ENCODE measurements at places on chromosomes 3 and 15.

- no peak for DNase-seq
Measured at GRCh38 chr3:148772361-148772760, 55.2 kb upstream of the CPB1 start.

GRCh38 chr15:52076889-52077781, 35.4 kb downstream of the BCL2L10 start:
- no peak for DNase-seq

- no peak for DNase-seq
Measured at GRCh38 chr3:12150112-12150511, 8.6 kb downstream of the TIMP4 start.

DNA sequence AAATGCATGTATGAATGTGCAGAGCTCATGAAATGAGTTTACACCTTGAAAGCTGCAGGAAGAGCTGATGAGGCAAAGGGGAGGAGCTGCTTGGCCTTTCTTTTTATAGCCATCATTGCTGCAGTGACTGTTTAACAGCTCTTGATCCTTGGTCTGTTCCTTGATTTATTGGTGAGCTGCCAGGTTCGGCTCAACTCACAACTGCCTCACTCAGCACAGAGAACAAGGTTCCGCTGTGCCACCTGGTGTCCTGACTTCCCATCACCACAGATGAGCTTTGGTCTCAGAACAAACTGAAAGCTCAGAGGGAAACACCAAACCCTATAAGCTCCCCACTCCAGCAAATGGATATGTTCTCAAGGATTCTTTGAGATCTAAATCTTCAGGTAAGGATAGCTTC, 626.1 kb downstream of the MAGI1 start:
- no peak for DNase-seq

GRCh38 chr15:29924750-29925149, 102.5 kb upstream of the TJP1 start:
- no peak for DNase-seq

DNA sequence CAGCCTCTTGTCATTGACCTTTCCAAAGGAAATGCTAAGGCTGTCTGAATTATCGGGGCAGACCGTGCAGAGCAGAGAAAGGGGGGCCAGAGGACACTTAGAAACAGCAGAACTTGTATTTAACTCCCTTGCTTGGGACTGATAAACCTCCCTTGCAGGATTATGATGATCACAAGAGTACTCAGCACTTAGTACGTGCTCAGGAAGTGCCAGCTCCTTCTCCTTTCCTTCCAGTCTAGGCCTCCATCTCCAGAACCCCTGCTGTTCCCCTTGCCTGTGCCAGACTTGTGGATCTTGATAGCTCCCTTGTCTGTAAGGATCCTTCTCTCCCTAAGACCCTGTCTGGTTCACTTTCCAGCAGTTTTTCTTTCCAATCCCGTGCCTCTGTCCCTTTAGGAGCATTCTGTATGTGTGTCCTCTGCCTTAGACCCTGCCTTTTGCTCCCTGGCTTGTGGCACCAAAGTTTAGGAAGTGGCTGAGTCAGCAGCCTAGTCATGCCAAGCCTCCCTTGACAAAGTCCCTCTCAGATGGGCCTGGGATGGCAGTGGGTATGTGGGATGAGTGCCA, 747 bp downstream of the SORD start:
- DNase-seq = no peak

Measured in T-helper 1 cell (primary cell).